Activated T-cell treated with anti-CD3 and anti-CD28 coated beads for 48 hours (primary cell): ENCODE measurements at places on chromosomes 4 and X.

GRCh38 chr4:116303736-116304188 is 781.6 kb downstream of the TRAM1L1 start:
- no peak for DNase-seq

DNA sequence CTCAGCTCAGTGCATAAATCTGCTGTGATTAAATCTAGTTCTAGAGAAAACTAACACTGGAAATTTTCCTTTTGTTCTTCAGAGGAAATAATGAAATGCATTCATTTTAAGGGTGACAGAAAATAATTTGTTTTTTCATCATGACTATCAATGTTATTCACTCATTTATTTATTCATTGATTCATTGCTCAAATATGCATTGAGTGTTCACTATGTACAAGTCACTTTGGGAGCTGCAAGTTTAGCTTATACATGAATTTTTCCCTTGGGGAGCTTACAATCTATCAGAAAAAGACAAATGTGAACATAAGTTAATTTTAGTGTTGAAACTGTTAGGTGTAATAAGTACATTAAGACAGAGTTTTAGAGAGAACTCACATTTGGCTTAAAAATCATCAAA is 897.8 kb downstream of the CENPC start:
- no peak for DNase-seq

DNA sequence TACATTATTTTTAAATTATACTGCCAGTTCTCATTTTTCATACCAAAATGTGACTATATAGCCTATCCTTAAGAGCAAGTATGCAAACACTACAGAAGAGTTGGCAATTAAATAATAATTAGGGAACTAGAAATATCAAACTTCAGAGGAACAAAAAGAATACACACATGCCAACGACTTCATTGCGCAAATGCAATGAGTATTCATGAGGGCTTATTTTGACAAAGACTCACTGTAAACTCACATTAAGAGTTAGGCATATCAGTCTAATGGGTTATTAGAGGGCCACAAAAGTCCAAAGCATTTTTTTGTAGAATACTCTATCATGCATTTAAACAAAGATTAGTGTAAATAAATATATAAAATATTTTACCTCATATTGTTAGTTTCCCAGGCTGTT is 31.6 kb downstream of the SLC10A7 start:
- DNase-seq, result no peak

- no peak for DNase-seq
Measured at GRCh38 chr4:100424376-100424775, 93.4 kb downstream of the EMCN start.

DNA sequence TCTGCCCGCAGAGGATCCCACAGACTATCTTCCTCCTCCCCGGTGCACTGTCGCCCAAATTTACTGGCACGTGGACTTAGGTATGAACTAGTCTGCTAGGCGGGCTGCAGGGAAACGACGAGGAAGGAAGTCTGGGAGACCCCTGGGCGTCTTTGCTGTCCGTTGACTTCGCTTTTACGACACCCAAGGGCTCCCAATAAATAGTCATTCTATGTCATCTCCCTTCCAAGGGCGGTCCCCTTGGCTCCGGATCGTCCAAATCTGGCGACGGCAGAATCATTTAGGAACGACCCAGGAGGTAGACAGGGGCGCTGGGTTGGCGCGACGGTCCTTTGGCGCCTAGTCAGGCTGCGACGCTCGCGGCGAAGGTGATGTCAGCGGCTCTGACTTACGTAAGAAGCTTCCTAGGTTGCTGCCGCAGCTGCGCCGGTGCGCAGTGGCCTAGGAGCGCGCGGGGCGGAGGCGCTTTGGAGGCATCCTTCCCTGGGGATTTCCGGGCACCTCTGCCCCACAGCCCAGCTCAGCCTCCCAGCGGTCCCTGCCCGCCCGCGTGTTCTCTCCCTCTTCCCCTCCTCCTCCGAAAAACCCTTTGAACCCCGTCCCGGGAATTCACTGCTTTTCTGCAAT is 2.2 kb downstream of the NHS start:
- no peak for DNase-seq

- no peak for DNase-seq
Measured at GRCh38 chr4:13413729-13414437, 70.3 kb downstream of the RAB28 start.

DNA sequence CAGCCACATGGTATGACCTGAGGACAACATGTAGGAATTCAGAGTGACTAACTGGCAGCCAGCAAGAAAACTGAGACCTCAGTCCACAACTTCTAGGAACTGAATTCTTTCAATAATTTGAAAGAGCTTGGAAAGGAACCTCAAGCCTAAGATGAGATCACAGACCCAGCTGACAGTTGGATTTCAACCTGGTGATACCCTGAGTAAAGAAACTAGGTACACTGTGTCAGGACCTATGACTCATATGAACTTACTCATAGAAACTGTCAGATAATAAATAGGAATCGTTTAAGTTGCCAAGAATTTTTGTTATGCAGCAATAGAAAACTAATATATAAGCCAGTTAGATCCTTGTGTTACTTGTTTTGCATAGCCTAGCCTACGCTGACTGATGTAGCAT is 102.4 kb upstream of the DCAF12L1 start:
- no peak for DNase-seq

- DNase-seq, result no peak
Measured at GRCh38 chr4:106063009-106063408, 167.7 kb downstream of the NPNT start.

- no peak for DNase-seq
Measured at GRCh38 chr4:71267244-71267643, 71.6 kb upstream of the SLC4A4 start.

DNA sequence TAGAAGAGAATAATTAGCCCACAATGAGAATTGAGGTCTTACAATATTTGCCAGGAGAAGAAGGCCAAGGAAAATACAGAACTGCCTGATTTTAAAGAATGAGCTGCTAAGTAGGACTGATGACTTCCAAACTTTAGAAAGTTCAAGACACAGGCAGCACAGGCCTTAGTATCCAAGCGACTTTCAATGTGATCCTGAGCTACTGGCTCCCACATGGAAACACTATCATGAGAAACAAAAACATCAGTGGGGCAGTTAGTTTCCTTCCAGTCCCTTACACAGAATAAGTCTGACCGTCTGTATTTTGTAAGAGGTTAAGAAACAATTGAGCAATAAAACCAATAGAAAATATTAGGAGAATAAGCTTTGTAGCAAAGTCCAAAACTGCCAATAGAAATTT is 251.4 kb downstream of the COL25A1 start:
- DNase-seq, result no peak

GRCh38 chr4:182684796-182685195 is 232.4 kb downstream of the DCTD start:
- no peak for DNase-seq

DNA sequence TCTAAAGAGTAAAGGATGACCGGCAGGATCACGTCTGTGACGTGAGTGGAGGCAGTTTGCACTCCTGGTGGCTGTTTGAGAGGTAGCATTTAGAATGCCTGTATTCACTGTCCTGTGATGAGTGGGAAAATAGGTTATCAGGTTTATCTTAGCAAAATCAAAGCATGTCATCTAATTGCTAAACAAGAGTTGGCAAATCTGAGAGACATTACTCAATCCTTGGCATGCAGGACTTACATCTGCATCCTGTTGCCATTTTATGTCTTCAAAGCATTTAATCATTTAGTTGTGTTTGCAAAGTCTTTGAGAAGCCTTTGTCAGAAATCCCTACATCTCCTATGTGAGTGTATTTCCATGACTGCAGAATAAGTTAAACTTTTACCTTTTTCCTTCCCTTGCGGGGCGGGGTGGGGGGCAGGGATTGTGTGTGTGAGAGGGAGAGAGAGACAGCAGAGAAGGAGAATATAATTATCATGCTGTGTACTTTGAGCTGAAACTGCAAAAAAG is 41.4 kb upstream of the MSANTD1 start:
- DNase-seq, result no peak

- DNase-seq, result no peak
Measured at GRCh38 chr4:53349091-53349491, 16.8 kb downstream of the SCFD2 start.

DNA sequence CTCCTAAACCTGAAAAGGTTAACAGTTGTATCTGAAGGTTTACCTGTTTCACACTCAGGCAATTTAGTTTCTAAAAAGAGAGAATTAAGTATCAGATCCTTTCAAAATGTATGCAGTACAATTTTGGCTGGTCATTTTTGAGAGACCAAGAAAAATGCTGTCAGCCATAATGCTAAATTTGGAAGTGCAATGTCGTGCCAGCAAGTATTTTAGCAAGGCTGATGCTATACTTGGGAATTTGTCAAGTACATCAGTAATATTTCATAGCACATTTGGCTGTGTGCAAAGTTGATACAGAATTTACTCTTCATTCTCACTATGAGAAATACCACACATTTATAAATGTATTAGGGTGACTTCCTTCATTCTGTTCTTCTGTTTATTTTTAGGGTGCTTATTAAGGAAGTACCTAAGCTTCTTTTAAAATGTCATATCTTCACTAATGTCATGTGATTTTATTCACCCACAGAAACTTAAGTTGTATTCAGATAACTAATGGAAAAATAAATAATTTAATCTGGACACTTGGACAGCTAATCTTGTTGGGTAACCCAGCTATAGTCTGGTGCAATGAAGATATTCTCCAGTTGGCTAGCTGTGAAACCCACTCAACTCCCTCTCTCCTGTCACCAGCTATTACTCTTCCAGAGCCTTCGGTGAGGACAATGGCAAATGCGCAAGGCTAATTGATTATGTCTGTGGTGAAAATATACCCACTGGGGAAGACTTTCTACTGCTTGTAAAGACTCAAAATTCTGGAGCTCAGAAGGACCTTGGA is 84.2 kb upstream of the TLL1 start:
- no peak for DNase-seq

- no peak for DNase-seq
Measured at GRCh38 chrX:154419189-154419588, 7.8 kb downstream of the TAFAZZIN start.

DNA sequence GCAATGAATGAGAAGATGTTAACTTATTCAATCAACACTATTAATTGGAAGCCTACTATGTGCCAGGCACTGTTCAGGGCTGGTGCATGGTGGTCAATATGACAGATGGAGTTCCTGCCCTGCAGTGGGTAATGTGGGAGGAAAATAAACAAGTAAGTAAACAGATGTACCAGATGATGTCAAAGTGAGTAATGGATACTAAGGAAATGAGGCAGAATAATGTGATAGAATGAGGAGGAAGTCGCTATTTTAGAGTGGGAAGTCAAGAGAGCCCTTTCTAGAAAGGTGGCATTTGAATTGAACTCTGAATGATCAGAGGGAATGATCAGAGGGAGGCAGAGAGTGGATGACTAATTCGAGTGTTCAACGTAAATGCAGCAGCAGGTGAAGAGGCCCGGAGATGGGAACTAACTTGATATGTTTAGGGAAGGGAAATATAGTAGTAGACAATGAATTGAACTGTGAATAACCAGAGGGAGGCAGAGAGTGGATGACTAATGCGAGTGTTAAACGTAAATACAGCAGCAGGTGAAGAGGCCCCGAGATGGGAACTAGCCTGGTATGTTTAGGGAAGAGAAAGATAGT is 48.3 kb downstream of the HMGB3 start:
- DNase-seq, result no peak

DNA sequence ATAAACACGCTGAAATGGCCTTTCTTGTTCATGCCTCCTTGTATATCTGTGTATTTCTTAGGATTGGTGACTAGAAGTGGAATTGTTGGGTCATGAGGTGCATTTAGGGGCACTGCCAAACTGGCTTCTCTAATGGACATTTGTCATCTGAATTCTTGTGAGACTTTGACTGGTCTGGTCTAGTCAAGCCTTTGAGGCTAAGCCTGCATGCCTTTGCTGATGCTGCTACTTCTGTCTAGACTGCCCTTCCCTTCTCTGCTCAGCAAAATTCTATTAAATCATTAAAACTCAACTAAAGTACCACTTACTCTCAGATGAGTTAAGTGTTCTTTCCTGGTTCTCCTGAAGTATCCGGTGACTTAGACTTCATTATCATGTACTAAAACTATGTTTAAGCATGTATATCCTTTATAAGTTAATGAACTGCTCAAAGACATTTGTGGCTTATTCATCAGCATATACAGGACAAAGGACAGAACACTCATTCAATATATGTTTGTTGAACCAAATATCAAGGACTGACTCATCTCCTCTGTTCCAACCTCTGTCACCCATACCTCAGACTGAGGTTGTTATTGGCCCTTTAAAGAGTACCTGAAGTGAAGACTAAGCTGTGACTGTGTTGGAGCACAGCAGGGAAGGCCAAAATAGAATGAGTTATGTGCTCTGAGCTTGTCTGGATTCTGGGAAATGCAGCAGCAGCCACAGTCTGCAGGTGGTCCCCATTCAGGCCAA is 9.0 kb downstream of the TCEAL1 start:
- no peak for DNase-seq

GRCh38 chr4:56147371-56147770 is 198.6 kb downstream of the CEP135 start:
- DNase-seq, result no peak

DNA sequence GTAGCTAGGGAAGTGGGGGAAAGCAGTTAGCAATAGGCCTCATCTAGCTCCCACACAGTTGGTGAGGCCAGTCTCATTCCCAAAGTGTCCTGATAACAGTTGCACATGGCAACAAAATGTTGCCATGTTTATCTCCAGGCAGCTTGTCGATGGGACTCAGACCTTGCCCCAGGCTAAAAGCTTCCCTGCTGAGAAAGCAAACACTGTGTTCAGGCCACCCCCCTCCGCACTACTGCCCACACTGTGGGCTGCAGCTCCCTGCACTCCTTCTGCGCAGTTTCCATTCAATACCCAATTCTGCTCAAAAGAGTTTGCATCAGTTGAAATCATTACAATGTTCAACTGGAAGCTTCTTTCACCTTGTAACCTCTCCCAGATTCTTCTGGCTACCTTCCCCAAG is 287.8 kb upstream of the GK2 start:
- DNase-seq, result no peak

- DNase-seq, result no peak
Measured at GRCh38 chr4:6132716-6133115, 67.6 kb downstream of the JAKMIP1 start.

DNA sequence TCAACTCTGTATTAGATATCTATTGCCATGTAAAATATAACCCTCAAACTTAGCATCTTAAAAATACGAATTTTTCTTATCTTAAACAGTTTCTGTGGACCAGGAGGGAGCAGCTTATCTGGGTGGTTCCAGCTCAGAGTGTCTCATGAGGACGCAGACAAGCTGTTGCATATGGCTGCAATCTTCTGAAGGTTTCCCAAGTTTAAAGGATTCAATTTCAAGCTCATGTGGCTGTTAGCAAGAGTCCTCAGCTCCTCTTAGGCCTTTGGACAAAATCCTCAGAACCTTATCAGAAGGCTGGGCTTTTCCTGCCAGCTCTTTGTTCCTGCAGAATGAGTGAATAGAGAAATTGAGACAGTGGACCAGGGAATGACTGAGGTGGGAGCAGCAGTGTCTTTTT is 2.8 kb upstream of the CTSO start:
- no peak for DNase-seq

GRCh38 chr4:70945452-70946055 is 43.4 kb downstream of the MOB1B start:
- no peak for DNase-seq

- DNase-seq, result peak; percentile 45
Measured at GRCh38 chr4:47032405-47033106, 1.2 kb downstream of the GABRB1 start.

- DNase-seq, result no peak
Measured at GRCh38 chrX:17831255-17831654, 29.8 kb downstream of the RAI2 start.
